HS-5 (cell line): ENCODE measurements at places on chromosomes 2 and 18.
A peak's percentile ranks its signal among the peaks of the same experiment; 100 is the strongest.

- DNase-seq, result peak; percentile 19
Observed at GRCh38 chr2:61538920-61539520, 864 bp upstream of the XPO1 start.

DNA sequence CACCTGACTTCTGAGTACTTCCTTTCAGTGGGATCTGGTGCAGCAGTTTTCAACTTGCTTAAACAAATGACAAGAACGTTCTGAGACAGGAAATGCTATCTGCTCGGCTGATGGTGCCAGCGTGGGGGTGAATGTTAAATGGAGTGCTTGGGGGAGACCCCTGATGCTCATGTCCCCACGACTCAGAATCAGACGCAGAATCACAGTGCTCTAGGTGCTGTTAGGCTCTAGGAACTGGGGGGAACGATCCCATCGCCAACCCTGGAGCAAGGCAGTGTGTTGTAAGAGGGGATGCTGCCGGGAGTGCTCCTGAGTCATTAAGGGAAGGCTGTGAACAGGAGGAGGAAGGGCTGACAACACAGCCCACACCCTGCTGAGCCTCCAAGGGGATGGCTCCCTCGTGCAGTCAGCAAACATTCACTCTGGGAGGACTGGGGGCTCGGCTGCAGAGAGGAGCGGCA is 34.1 kb upstream of the KCNF1 start:
- DNase-seq, result no peak

GRCh38 chr18:78898066-78898465 is 81.6 kb upstream of the SALL3 start:
- DNase-seq, result no peak

DNA sequence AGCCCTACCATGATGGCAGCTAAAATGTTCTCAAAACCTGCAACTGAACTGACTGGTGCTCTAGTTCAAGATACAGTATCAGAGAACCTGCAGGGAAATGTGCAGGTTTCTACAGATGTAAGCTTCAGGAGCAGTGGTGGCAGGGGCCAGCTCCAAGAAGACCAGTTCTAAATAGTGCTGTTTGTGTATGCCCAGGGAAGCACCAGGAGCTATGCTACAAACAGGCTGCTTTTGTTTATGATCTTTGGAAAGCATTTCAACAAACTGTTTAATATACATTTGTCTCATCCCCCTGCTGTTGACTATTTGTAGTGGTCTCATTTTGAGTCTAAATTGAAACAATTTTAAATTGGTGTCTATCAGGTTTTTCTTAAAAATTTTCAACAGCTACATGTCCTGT is 20.7 kb downstream of the FZD5 start:
- no peak for DNase-seq

- DNase-seq, result no peak
Observed at GRCh38 chr2:217366966-217367365, 507.1 kb upstream of the TNP1 start.

DNA sequence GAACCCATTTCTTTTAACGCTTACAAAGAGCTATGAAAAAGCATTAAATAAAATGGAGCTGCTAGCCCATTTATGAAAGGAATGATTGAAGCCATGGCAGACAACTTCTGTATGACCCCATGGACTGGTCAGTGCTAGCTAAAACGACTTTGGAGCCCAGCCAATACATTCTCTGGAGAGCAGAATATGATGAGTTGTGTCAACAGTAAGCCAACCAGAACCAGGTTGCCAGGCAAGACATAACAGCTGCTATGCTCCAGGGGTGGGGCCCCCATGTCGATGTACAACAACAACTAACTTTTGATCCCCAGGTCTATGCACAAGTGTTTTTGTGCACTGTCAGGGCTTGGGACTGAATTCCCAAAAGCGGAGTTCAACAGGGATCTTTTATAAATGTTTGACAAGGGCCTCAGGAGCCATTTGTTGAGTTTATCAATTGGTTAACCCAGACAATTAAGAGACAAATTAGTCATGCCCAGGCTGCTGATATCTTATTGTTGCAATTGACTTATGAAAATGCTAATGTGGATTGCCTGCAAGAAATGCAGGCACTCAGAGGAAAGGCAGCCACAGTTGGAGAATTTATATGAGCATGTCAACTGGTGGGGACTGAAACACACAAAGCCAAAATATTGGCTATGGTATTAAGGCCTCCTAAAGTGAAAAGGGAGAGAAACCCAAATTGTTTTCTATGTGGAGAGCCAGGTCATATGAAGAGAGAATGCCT is 64.6 kb upstream of the MYO3B start:
- no peak for DNase-seq

- no peak for DNase-seq
Observed at GRCh38 chr18:37422596-37422995, 143.0 kb downstream of the CELF4 start.

GRCh38 chr18:44724105-44724778 is 43.6 kb downstream of the SETBP1 start:
- no peak for DNase-seq

- no peak for DNase-seq
Observed at GRCh38 chr2:136492901-136493300, 272.4 kb upstream of the THSD7B start.

DNA sequence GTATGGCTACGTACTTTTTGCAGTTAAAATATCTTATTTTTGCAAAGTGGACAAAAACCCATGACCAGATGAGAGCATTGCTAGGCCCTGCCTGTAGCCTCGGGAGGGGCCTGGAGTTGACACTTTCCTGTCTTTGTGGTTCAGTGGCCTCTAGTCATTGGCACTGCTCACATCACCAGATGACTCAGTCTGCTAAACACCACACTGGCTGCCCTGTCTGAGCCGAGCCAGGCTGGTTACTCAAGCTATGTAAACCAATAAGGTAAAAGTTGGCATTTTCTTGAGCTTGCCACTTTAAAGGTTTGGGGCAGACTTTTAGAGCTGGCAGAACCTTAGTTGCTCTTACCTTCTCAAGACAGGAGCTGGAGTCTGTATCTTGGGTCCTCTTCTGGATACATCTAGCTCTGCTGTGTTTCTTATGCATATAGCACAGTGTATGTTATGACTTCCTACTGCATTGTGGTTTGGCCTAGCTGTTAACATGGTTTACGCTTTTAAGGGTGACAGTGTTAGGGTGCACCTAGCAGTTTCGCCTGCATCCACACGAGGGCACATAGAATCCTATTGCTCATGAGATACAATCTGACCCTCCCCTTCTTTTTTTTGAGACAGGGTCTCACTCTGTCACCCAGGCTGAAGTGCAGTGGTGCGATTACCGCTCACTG is 76.4 kb downstream of the AP1S3 start:
- DNase-seq, result peak; percentile 71

GRCh38 chr2:177888581-177888980 is 184.0 kb downstream of the PDE11A start:
- no peak for DNase-seq

DNA sequence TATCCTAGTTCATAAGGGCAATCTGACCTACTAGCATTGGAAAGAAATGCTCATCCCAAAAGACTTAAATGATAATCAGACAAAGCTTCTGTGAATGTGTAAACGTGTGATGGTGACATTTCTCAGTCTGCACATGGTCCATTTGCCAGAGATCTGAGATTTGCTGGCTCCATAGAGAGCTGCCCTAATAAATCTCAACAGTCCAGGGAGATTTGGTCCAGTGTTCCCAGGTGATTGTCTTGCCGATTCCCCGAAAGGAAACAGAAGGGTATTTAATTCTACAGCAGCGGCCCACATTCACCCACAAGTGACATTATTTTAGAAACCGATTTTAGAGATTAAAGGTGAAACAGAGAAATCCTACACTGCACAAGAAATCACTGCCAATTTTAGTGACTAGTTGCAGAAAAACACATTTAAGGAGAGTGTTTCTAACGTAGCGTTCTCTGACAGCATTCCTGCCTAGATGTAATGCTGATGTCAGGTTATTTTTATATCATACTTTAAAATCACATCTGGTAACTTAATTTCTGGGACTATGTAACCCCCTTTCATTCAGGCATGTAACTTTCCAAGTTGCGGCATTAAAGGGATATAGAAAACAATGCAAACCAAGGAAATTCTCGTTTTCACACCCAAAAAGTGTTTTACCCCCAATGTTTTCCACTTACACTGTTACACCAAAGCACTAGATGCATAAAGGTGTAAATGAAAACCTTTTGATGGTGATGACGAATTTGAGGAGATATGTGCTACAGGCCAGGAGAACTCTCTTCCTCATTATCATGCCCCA is 231.9 kb upstream of the FN1 start:
- no peak for DNase-seq

DNA sequence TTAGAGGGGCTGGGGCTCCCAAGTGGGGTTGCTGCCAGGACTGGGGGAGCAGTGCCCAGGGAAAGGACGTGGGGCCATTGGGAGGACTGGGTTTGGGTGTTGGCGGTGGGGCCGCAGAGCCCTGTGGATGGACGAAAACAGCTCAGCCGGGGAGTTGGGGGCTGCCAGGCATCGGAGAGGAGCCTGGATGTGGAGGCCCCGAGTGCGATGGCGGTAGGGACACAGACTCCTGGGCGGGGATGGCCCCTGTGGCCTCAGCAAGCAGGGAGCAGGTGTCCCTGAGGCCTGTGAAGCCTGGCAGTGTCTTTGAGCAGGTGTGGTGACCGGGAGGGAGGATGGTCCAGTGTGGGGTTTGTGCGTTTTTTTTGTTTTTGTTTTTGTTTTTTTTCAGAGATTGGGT is 13.3 kb downstream of the CTDP1 start:
- DNase-seq, result no peak

GRCh38 chr18:26738706-26739105 is 126.8 kb downstream of the AQP4 start:
- DNase-seq, result no peak

DNA sequence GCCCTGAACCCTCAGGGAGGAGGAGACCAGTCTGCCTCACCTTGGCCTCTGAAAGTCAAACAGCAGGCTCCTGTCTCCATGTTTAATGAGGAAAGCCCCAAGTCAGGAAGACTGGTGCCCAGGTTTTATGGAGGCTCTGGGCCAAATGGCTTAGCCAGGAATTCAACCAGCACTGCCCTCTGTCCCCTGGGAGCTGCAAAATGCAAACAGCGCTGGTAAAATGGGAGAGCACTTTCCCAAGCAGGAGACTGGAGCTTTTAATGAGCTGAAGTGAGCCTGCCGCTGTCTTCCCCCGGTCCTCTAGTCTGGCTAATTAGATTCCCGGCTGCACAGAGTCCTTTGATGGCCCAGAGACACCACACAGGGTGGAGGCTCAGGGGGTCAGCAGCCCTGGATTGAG is 276.0 kb upstream of the TRIB2 start:
- DNase-seq, result no peak

DNA sequence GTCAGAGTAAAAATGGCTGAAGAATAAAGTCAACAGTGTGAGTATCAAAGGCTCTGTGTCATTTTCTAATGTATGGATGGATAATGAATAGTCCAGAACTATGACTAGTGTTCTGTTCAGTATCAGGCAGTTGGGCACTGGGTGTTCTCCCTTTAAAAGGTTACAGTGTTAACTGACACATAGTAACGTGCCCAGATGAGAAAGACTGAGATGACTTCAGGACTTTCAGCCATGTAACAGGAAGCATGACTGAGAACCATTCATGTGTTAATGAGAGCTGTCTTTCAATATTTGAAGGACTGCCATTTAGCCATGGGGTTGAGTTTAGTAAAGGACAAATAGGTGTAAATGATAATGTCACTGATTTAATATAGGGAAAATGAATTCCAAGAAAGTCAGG is 187.1 kb downstream of the GULP1 start:
- DNase-seq, result no peak

GRCh38 chr18:41323044-41323443 is 632.0 kb upstream of the PIK3C3 start:
- DNase-seq, result no peak

GRCh38 chr2:46183426-46183825 is 113.8 kb upstream of the EPAS1 start:
- DNase-seq, result no peak

DNA sequence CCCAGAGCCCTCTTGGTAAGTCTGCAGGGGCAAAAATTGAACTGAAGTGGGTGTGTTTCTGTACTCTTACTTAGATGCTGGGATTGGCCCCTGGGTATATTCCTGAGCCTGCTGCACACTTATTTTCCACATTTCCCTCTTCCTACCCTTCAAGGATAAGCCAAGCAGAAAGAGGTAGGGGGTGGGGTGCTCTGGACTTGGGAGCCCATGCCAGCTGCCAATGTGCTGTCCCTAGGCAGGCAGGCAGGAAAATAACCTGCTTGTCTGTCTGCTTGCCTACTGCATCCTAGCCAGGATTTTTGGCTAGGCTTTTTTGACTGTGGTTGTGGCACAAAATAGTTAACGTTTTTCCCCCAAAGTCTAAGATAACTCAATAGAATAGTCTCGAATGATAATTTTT is 234.3 kb downstream of the ALK start:
- no peak for DNase-seq

DNA sequence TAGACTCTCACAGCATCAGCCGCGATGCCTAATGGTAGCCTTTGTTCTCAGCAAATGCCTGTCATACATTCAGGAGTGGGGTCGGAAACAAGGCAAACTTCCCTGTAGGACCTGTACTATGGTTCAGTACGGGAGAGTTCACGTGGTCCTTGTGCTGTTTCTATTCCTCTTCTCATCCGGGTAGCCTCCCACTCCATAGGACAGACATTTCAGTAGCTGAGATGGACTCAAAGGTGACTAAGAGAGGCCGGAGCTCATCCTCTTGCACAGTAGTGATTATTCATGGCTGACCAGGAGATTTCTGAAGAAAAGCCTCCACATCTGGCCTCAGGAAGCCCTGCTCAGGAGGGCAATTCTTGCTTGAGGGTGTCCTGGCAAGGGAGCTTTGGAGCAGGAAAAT is 117.8 kb upstream of the SPRED2 start:
- DNase-seq, result no peak

- DNase-seq, result no peak
Observed at GRCh38 chr2:64751286-64752260, 97.9 kb upstream of the SERTAD2 start.

DNA sequence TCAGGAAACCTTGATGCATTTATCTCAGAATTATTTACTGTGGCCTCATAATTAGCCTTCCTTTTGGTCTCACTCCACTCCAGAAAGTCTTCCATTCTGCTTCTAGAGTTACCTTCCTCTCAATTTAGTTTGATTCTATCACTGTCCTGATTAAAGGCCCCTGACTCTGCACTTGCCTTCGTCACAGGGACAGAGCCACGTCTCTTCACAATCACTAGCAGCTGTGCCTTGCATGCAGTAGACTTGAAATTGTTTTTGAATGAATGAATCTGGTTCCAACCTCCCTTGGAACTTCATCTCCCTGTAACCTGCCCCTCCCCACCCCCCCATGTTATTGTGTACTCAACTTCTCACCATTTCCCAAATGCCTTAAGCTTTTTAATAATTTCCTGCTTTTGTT is 52.4 kb downstream of the OSBPL6 start:
- no peak for DNase-seq

DNA sequence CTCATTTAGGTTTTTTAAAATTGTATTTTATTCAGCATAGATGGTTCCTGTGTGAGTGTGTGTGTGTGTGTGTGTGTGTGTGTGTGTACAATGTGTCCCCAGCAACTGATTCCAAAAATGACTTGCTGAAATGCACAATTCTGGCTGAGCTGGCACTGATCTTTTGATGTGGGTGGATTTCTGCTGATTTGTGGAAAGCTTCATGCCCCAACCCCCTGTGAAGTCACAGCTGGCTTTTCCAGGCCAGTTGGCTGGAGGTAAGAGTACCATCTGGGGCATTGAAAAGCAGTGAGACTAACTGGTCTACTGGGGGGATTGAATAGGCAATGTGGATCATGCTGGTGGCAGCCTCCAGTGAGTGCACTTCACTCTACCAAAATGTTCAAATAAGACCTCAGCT is 187.2 kb downstream of the LRRTM1 start:
- no peak for DNase-seq
